Activated CD4-positive, alpha-beta T cell treated with anti-CD3 and anti-CD28 coated beads for 24 hours (primary cell): ENCODE measurements at places on chromosomes 1 and 21.

DNA sequence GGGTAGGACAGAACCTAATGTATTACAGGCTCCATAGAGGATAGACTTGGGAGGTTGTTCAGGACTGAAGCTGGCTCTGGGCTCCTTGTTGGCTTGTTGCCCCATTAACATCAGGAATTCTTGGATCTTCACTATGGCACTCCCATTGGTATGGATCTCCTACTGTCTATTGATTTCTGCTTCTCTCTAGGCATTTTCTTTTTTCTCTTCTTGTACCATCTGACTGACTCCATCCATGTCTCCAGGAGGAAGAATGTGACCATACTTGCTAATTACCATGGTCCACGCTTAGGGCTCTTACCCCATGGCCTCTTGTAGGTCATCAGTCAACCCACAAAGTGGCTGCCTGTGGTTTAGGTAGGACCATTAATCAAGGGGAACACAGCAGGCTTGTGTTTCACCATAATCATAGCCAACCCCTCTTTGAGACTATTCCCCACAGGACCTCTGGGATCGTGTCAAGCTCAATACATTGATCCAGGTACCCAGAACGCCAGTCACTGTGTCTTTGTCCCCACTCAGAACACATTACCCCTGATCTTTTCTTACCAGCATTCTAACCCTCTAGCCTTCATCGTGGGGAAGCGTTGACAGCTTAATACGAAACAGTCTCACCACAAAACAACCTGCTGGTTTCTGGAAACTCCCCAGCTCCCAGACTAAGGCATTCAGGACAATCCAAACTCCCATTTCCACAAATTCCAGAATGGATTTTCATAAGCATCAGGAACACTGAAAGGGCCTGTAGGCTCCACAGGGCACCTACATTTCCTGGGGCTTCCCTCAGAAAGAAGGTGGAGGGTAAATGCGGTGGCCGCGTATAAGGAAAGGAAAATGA lies 97.1 kb downstream of the ETS2 start:
- no peak for DNase-seq

DNA sequence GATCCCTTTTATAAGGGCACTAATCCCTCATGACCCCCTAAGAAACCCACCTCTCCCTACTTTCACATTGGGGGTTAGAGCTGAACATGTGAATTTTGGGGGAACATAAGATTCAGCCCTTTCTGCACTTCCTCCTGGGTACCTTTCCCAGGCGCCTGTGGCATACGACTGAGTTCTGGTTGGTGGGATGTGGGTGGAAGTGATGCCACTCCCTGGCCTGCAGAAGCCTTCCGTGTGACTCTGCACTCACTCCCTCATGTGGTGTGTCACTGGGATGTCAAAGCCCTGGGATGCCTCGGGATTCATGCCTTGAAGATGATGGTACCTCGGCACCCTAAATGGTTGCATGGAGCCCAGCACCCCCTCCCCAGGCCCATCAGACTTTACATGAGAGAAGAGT lies 28.3 kb upstream of the VASH2 start:
- no peak for DNase-seq

DNA sequence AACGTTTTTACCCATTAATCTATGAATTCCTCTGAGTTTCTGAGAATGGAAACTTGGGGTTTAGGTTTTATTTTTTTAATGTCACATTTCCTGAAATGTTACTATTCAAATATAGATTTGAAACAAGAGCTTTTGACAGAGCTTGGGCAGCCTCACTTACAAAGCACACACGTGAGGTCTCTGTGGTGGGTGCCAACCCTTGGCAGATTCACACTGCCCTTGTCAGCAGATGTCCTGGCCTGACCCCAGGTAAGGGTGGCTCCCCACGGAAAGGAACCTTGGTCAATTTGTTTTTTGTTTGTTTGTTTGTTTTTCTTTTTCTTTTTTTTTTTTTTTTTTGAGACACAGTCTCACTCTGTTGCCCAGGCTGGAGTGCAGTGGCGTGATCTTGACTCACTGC lies 53.5 kb downstream of the FAAP20 start:
- no peak for DNase-seq

DNA sequence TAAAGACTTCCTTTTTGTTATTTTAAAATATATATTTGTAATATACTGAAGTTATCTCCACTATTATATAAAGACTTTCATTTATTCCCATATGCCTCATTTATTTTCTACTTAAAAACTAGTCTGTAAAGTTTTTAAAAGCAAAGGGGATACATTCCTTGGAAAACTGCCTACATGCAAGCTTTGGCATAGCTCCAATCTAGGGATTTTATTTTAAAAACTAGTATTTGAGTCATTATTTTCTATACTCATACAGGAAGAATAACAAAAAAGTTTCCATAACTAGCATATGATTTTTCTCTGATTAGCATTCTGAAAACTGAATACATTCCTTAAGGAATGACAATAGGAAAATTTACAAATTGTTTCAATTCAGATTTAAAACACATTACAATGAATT lies 88.9 kb downstream of the COL24A1 start:
- no peak for DNase-seq

- DNase-seq: no peak
Measured at GRCh38 chr21:45938811-45939520, 42.6 kb upstream of the COL6A1 start.

GRCh38 chr21:29104239-29104708 lies 26.2 kb upstream of the MAP3K7CL start:
- DNase-seq: no peak

DNA sequence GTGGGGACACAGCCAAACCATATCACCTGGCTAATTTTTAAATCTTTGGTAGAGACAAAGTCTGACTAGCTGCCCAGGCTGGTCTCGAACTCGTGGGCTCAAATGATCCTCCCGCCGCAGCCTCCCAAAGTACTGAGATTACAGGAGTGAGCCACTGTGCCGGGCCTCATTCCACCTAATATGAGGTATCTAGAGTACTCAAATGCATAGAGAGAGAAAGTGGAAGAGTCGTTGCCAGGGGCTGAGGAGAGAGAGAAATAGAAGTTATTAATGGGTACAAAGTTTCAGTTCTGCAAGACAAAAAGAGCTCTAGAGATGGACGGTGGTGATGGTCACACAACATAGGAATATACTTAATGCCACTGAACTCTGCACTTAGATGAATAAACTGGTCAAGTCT lies 119.6 kb downstream of the TOMM20 start:
- no peak for DNase-seq

- DNase-seq: no peak
Measured at GRCh38 chr21:31136891-31137290, 98.6 kb upstream of the KRTAP19-8 start.

- DNase-seq: peak; percentile 73
Measured at GRCh38 chr1:2545754-2546514, 10.2 kb upstream of the TNFRSF14 start.

DNA sequence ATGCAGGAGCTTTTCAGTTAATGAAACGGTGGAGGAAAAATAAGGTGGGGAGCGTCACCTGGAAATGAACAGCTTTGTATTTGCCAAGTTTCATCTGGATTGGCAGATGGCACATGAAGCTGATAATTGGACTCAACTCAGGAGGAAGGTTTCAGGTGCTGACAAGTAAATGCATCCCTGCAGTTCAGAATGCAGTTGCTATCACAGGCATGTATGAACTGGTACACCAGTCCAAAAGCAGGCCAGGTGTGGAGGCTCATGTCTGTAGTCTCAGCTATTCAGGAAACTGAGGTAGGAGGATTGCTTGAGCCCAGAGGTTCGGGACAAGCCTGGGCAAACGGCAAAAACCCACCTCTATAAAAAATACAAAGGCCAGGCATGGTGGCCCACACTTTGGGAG lies 15.5 kb downstream of the DEGS1 start:
- no peak for DNase-seq

GRCh38 chr1:198436276-198436675 lies 104.2 kb downstream of the ATP6V1G3 start:
- DNase-seq: no peak
